ENCODE measurements at places on chromosomes 2 and 18.

DNA sequence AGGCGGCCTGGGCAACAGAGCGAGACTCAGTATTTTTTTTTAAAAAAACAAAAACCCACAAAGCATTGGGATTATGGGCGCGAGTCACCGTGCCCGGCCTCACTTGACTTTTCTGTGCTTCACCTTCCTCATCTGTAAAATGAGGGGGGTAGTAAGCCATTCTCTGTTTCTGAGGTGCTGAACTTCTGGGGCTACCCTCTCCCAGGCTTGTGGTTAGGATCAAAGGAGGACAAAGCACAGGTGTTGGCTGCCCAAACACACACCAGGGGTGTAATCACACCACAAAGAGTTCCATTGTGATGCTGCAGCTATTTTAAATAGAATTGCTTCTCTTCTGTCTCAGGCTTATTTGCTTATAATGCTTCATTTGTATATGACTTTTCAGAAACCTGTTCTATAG, 35.8 kb upstream of the INHBB start:
- no peak for DNase-seq

GRCh38 chr2:8247905-8248622, 433.8 kb upstream of the ID2 start:
- DNase-seq, result no peak

DNA sequence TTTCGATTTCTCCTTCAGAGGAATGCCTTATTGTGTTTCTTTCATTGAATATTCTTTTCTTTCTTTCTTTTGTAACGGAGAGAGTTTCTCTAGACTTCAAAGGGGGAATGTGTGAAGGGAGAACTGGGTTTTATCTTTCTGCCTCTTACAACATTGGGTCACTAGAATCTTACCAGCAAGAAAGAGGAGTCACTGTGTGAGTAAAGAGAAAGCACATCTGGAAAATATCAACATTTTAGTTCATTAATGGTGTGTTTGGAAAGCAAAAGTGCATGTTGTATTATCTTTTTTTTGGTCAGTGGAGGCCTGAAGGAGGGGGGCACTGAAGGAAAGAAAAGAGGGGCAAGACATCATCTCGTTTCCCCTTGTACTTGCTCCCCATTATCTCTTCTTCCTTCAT, 86.6 kb upstream of the THOC1 start:
- no peak for DNase-seq

DNA sequence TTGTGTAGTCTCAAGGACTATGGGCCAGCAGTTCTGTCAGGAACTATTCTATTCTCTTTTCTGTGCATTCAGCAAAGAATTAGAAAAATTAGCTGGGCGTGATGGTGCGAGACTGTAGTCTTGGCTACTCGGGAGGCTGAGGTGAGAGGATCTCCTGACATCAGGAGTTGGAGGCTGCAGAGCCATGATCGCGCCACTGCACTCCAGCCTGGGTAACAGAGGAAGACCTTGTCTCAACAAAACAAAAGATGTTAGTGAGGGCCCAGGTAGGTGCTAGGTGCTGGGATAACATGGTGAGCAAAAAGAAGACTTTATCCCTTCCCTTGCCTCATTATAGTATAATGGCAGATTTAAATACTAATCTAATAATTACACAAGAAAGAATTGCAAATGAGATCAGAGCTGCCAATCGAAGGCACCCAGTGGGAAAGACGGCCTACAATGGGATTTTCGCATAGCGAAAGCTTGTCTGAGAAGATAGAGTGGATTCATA, 447 bp upstream of the MRPL19 start:
- DNase-seq, result no peak

DNA sequence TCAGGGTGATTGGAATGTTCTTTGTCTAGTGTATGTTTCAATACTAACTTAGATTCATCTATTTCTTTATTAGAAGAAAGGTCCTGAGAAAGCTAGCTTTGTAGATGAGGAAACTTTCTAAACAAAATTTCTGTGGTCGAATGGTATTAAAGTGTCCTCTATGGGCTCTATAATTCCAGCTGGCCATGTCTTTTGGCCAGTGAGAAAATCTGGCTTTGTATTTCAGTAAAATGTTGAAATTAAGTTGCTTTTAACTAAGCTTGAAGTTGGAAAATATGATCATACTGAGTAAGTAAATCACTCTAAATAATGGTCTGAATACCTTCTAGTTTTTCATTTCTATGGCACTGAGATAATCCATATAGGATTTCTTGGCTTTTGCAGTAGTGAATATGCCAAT, 148.8 kb downstream of the RDH14 start:
- DNase-seq, result no peak

DNA sequence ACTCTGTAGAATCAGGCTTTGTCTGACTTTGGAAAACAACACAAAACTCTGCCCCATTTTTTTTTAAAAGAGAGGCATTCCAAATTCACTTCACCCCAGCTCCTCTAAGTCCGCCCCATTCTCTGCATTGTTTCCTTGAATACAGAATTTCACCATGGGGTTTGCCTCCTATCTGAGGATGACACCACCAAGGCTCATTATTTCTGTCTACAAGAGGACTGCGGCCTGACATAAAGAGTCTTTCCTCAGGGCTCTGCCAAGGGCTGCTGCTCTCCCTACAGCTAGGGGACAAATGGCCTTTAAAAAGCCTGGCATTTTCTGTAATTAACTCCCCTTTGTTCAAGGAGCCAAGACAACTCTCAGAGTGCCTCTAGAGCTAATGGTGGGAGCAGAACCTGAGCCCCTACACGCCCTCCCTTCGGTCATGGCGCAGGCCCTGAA, 4.6 kb downstream of the CHST10 start:
- DNase-seq, result no peak

DNA sequence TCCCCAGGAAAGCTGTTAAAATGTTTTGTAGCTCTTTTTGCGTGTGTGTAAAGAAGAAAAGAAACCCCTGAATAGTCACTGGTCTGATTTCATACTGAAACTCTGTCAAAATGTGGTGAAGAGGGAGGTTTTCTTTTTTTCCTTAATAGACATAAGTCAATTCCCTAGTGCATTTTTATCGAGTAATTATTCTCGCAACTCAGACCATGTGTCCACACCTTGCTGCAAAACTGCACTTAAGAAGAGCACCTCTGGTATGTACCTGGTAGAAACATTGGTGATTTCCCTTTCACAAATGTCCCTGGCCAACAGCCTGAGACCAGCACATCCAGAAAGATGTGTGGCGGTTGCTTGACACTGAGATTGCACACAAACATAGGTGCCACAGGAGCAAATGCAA, 159.9 kb downstream of the ZNF521 start:
- no peak for DNase-seq

DNA sequence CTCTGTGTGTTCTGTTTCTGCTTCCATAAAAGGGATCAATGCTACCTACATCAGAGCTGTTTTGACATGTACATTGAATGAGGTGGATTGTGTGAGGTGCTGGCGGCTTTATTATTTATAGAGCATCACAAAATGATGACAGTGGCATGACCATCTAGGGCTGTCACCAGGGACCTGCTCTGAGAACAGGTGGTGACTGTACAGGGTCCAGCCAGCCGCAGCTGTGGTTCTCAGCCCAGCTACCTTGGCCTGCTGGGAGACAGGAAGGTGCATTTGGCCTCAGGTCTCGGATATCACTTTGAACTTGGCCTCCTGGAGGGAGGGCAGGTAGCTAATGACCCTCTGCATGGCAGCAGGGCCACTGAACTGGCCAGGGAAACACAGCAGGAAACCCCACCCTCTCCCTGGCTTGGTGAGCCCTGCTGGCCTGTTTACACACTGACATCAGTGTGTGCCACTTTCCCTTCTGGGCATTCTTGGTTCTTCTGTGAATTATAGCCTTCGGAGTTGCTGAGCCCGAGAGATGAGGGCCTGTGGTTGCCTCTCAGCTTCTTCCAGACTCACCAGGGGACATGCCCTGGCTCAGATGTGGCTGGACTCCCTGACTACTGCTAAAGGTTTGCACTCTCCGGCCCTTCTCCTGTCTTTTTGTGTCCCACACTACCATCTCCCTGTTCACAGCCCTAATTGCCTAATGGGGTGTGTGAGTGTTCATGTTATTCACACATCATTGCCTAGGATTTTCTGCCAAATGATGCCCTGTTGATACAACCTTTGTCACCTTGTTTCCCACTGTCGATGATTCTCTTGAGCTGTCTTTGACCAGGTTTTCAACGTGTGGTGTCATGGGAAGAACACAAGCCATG, 109.2 kb upstream of the RAB12 start:
- peak; percentile 16 for DNase-seq

DNA sequence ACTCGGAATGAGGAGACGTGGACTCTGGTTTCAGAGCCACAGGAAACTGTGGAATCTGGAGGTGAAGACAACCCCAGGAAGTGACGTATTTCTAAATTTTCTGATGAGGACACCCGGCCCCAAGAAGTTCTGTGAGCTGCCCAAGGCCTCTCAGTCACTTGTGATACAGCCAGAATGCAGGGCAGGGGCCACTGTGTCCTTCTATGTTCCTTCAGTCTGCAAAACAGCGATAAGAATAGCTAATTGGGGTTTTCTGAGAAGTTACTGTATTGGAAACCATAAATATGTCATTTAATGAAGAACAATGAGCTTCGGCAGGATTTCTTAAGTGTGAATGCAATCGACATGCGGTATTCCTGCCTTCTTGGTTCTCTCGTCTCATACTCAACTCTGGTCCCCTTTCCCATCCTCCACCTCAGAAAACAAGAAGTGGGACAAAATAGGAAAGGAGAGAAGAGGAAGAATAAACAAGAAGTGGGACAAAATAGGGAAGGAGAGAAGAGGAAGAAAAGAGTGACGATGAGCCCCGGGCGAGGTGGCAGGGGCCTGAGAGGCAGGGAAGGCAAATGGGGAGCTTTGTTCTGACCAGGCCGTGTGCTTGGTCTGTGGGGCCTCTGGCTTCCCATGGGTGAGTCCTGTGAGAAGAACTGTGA, 282.0 kb upstream of the REV1 start:
- DNase-seq, result no peak

DNA sequence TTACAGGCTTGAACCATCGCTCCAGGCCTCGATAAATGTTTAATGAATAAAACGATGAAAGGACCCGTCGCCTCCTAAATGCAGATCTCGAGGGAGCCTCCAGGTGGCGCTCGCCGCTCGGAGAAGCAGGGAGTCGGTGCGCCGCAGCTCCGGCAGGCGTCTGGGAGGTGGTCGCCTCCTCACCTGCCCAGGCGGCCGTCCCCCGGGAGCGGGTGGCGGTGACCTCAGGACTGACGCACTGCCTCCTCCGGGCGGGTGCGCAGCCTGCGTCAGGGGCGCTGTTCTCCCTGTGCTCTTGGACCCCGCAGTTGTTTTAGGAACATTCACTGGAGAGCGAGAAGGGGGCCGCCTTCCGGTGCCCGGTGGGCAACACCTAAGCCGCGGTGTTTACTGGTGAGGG, 38.6 kb upstream of the POLE4 start:
- peak; percentile 64 for DNase-seq

GRCh38 chr2:237341872-237342271, 72.1 kb downstream of the COL6A3 start:
- no peak for DNase-seq

DNA sequence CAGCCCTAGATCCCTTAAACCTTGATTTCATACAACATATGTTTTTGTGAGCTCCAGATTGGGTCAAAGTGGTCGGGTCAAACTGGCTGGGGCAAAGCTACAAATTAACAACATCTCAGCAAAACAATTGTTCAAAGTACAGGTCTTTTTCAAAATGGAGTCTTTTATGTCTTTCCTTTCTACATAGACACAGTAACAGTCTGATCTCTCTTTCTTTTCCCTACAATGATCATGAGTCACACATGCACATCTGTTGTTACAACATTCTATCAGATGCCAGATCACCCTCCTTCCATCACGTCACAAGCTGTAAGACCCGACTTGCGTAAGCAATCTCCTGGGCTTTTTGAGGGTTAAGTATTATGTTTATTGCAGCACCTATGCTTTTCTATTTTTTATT, 55.1 kb downstream of the RHOB start:
- DNase-seq, result no peak

DNA sequence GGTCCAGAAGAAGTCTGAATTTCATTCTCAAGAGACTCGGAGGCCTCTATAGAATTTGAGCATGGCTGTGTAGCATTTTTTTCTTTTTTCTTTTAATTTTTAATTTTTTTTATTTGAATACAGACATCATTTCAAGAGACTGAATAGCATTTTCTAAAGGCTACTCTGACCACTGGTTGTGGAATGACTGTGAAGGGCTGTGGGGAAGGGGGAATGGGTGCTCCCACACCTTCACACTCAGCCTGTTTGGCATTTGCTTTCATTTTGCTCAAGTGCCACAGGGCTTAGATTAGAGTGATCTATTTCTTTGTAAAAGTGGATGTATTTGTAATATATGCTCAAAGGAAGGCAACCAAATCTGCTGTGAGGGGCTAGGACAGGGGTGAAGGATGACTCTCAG, 142.0 kb upstream of the SPOPL start:
- no peak for DNase-seq

DNA sequence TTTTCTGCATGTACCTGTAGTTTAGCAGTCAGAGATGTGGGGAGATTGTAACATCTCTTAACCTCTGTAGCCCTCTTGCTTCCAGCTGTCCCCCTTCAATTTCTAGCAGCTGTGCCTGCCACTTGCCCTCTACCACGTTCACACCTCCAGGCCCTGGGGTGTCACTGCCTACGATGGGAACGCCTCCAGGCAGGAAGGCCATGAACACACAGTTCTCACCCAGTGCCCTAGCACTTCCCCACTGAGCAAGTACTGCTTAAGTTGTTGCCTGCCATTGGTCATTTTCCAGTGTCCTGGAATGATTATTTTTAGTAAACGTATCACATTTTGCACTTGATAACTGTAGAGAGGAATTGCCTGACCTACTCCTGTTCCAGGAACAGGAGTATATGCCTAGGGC, 77.1 kb upstream of the B3GNT7 start:
- DNase-seq, result no peak

GRCh38 chr2:106144621-106145331, 49.3 kb downstream of the UXS1 start:
- no peak for DNase-seq

- no peak for DNase-seq
These were observed 87.1 kb downstream of the PXDN start for GRCh38 chr2:1656961-1657841.

DNA sequence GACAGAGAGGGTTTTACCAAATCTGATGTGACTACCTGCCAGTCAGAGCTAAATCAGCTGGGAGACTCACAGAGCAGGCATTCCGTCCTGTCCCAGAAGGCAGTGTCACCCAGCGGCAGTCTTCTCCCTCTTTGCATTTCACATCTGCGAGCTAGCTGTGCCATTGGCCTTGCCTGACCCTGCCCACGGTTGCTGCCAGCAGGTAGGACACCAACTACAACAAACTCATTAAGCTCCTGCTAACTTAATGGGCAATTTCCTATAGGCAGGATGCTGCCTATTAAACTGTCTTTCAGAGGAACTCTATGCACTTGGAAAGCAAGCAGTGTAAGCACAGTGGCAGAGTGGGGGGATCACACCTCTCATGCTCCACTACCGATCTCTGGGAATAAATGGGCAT, 116.4 kb upstream of the CAPN13 start:
- DNase-seq, result no peak

GRCh38 chr2:189639007-189639609, 22.2 kb upstream of the ASNSD1 start:
- no peak for DNase-seq

GRCh38 chr2:232771870-232772269, 4.5 kb downstream of the KCNJ13 start:
- no peak for DNase-seq
